ENCODE measurements at places on chromosomes 12 and 14.

GRCh38 chr12:124829708-124830304 lies 33.9 kb downstream of the SCARB1 start:
- DNase-seq = no peak

GRCh38 chr12:110340706-110341105 lies 59.7 kb downstream of the ATP2A2 start:
- peak; percentile 7 for DNase-seq

DNA sequence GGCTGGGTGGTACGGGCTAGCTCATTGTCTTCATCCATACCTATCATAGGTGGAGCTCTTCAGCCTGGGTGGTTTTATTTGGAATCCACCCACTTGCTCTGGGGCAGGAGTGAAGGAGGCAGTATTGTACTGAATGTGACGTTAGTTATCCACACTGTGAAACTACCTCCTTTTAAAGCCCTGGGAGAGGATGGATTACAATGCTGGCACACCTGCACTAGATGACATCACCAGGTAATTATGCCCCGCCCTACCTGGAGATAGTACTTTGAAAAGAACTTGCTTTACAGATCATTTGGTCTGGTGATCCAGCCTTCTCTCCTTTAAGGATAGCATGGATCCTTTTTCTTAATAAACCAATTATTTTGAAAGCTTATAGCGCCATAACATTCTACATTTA lies 78.0 kb downstream of the B4GALNT3 start:
- no peak for DNase-seq

- no peak for DNase-seq
Measured at GRCh38 chr14:52325126-52325525, 11.0 kb downstream of the PTGER2 start.

- DNase-seq = no peak
Measured at GRCh38 chr14:93100570-93100969, 15.2 kb downstream of the ITPK1 start.

DNA sequence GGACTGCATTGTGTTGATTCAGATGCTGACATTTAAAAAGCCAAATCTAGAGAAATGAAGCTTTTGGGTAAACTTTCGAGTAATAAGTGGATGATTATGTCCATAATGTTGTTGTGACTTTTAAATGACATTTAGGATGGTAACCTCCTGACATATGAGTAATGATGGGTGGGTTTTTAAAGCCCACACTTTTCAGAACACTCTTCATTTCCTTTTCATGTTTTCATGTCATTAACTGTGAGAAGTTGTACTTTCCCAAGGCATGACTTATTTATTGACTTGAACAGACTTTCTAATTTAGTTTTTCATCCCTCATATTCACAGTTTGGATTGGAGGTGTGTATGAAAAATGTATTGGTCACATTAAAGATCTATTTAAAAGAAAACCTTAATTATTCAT lies 35.5 kb downstream of the RGS6 start:
- DNase-seq = no peak

- peak; percentile 60 for DNase-seq
Measured at GRCh38 chr14:61545726-61546455, 149.4 kb upstream of the HIF1A start.

- no peak for DNase-seq
Measured at GRCh38 chr12:107406932-107407331, 278.7 kb upstream of the PWP1 start.

GRCh38 chr14:35867280-35867629 lies 41.1 kb downstream of the BRMS1L start:
- DNase-seq = no peak

DNA sequence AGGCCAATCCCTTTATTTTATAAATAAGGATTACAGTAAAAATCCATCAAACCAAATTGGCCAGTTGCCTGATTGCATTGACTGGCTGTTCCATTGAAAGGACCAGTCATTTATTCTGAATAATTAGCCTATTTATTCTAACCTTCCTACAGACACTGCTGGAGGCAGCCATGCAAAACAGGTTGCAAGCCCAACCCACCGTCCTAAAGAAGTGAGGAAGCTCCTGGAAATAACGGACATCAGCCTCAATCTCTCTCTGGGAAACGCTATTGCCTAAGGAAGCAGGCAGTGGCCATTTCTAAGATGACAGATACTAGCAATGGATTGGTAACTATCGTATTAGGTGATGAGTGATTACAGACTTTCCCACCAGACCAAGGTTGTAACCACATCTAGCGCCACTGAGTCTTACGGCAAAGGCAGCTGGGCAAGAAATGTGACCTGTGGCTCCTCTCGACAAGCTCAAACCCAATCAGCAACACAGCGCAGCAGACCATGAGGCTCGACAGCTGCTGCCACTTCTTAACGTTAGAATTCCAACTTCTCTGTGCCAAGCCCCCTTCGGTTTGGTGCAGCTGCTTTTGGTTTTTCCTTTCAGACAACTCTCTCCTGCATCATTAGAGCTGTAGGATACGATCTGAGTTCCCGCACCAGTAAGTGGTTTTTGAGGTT lies 134.2 kb downstream of the KCNK10 start:
- DNase-seq = peak; percentile 38

DNA sequence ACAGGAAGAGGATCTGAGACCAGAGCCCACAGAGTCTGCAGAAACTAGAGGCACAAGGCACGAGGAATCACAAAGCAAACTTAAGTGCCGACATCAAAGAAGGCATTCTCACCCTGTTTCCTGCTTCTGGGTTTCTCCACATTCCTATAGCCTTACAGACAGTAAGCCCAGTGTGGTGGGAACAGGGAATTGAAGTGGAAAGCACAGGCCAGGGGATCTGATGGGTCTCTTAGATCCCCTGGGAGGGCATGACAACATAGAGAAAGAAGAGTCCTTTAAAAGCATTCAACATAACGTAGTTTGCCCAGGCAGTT lies 75.6 kb upstream of the FRMD6 start:
- no peak for DNase-seq

DNA sequence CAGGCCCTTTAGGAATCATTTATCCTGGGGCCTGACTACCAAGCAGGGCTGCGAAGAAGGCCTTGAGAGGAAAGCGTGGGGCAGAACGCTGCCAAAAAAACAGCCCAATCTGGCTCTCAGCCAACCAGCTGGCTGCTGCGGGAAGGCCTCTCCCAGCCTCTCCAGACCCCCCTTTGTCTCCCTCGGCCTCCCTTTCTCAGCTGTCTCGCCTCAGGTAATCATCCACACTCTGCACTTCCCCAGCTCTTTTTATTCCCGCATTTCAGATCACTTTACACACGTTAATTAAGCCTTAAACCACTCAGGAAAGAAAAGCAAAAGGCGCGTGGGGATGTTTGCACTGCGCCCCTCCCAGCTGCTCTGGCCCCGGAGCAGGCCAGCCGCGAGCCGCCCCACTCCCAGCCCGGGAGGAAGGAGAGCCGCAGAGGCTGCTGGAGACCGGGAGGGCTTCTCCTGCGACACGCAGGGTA lies 208.2 kb upstream of the FOXN3 start:
- peak; percentile 60 for DNase-seq

- DNase-seq = no peak
Measured at GRCh38 chr14:32426028-32426427, 96.9 kb downstream of the AKAP6 start.

DNA sequence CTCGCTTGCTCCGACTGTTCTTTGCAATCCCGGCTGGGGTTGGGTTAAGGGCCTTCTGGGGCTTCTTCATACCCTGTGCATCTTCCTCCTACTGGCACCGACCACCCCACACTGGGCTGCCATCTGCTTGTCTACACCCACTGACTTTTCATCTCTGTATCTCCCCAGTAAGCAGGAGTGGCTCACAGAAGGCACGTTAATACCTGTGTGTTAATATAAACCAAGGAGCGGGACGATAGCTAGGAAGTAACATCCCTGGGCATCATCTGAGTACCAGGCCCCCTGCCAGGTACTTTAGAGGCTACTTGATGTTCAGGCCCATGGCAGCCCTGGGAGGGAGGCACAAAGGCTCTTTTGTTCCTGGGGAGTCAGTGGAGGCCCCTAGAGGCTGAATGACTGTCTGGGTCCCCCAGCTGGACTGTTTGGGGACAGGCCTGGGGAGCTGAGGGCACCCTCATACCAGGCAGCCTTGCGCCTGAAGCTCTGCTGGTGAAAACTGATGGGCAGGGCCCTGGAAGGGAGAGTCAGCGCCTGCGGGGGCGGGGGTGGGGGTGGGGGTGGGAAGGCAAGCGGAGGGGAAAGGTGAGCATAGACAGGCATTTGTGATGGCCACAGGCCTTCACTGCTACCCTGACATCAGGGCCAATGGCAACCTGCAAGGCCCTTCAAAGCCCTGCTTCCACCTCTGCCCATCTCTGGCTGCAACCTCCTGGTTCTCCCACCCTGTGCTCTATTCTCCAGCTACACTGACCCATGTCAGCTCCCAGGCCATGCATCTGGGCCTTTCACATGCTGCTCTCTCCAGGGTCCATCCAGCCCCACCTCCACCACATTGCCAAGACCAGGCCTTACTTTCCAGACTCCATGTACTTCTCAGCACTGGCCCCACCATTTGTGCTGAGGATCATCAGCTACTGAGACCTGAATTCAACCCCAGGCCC lies 34.2 kb upstream of the DEGS2 start:
- DNase-seq = peak; percentile 45

DNA sequence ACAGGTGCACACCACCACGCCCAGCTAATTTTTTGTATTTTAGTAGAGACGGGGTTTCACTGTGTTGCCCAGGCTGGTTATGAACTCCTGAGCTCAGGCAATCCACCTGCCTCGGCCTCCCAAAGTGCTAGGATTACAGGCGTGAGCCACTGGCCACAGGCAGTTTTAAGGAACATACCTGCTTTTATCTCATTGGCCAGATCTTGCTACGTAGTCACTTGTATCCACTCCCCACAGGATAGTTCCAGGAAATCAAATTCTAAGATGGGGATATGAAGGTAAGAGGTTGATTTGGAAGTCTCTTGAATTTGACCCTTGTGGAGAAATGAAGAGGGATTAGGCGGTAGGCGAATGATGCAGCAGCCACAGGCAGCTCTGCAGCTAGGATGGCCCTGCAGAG lies 8.8 kb upstream of the PLEKHG6 start:
- no peak for DNase-seq

DNA sequence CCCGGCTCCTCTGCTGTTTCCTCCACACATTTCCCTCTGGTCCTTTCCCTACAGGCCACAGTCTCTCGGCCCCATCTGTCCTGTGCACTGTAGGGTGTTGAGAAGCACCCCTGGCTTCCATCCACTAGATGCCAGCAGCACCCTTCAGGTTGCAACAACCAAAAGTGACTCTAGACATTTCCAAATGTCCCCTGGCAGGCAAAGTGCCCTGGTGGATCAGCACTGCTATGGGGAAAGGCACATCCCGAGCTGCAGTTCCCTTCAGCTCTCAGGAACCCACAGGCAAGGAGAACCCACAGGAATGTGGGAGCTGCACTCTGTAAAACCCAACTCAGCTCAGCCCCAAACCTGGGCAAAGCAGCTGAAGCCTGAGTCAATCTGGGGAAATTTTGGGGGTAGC lies 77.0 kb downstream of the RBM19 start:
- DNase-seq = no peak

DNA sequence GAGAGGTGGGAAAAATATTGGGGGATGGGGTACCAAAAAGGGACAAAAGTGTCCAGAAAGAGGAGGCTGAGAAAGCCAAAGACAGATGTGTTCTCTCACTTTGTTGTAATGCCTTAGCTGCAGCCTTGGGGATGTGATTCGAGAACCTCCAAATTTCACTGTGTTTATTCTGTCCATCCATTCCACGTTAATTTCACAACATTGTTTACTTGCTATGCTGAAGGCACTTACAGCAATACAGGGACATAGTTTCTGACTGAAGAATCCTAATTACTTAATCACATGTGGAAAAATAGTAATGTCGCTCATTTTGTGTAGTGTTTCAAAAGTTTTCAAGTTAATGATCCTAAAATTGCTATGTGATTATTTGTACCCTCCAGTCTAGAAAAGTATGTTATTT lies 146.2 kb upstream of the SLC38A2 start:
- no peak for DNase-seq

GRCh38 chr12:78328524-78328923 lies 497.8 kb downstream of the NAV3 start:
- no peak for DNase-seq

GRCh38 chr14:45089813-45090212 lies 5.9 kb downstream of the PRPF39 start:
- DNase-seq = no peak

GRCh38 chr12:105861227-105861626 lies 277.5 kb downstream of the NUAK1 start:
- no peak for DNase-seq

DNA sequence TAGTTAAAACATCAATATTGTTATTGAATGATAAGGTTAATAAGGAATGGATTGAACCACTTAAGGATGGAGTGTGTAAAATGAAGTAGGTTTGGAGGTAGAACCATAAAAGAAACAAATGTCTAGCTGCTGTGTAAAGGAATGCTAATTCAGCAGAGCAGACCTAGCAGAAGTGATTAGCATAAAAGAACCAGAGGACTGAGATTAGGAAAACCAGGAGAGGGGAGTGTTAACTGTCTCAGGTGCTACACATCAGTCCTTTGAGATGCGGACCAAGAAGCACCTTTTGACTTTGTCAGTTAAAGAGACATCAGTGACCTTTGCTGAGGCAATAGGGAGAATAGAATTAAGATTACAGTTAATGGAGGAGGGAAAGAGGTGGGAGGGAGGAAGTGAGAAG lies 84.5 kb downstream of the PLEKHA5 start:
- no peak for DNase-seq

- DNase-seq = no peak
Measured at GRCh38 chr12:115481141-115481540, 796.4 kb downstream of the MED13L start.

GRCh38 chr12:30700216-30700900 lies 4.7 kb upstream of the IPO8 start:
- no peak for DNase-seq

GRCh38 chr14:67385120-67385519 lies 25.0 kb downstream of the EIF2S1 start:
- DNase-seq = peak; percentile 93

GRCh38 chr12:130752692-130753230 lies 36.7 kb upstream of the RIMBP2 start:
- no peak for DNase-seq

DNA sequence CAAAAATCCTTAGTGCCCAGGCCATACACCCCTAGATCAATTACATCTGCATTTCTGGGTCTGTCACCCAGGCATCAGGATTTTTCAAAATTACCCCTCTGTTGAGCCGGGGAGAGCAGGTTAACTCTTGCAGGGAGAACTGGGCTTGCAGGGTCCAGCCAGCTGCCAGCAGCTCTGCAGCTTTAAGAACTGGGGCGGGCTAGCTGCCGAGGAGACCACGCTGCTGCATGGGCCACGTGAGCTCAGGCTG lies at the start of gene DGLUCY:
TSS of gene DGLUCY (plus strand) at position 245 of the 250 bp plus-strand sequence. CDS start 46,222 bp downstream, outside the sequence.
- DNase-seq = peak; percentile 83

GRCh38 chr12:102480406-102480805 lies at the start of gene IGF1:
TSS of gene IGF1 (minus strand) at chr12:102480563. CDS start at chr12:102480381, 182 bp downstream.
- no peak for DNase-seq
